Stimulated activated CD8-positive, alpha-beta memory T cell treated with anti-CD3 and anti-CD28 coated beads, Interleukin-2, amount 100 ng/mL, for 1 hour (primary cell): ENCODE measurements at places on chromosomes 3 and 15.

- no peak for DNase-seq
These were observed 1.9 kb upstream of the WNT7A start for GRCh38 chr3:13881536-13882410.

GRCh38 chr3:10926811-10927521 lies 65.6 kb upstream of the SLC6A1 start:
- DNase-seq: no peak

DNA sequence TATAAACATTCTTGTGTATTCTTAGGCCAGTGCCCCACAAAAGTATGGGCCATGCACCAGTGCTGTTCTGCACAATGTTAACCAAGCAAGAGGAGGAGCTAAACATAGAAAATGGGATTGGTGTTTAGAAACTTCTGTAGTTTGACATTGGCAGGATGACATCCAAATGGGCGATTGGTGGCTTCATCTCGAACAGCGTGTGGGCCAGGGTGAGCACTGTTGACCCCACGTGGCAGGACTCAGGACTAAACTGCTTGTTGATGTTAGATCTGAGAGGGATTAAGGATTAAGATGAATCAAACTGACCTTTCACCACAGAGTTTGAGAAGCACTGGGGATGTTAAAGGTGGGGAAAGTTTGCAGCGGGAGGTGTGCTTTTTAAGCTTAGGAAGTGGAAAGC lies 31.9 kb downstream of the ZNF710 start:
- no peak for DNase-seq

- DNase-seq: no peak
These were observed 281.0 kb upstream of the TBL1XR1 start for GRCh38 chr3:177478170-177478867.

DNA sequence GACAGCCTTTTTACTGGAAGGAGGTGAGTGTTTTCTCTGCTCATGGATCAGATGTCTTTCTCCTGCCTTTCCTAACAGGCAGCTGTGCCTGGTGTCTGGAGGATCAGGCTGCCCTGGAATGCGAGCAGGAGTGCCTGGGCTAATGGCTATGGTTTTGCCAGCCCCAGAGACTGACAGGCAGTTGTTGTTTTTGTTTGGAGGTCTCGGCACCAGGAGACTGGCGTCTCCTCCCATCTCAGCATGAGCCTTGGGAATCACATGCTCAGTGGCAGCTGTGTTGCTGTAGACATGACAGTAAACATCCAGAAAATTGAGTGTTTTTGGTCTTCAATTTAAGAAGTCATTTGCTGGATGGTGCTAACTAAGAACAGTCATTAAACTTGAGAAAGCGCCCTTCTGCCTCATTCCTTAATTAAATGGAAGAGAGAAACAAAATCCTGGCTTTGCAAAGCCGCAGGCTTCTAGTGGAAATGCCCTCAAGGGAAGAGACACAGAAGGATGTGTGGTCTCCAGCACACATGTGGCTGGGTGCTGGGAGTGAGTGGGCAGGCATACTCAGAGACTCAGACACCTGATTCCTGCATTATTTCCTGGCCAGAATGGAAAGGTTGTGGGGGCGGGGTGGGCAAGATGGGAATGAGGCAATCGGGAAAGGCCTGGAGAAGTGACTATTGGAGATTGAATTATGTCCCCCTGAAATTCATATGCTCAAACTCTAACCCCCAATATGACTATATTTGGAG lies 97.0 kb upstream of the NMNAT3 start:
- no peak for DNase-seq

GRCh38 chr3:114427285-114428043 lies 133.6 kb downstream of the TIGIT start:
- no peak for DNase-seq

GRCh38 chr3:64019271-64019670 lies 4.0 kb downstream of the PSMD6 start:
- no peak for DNase-seq

DNA sequence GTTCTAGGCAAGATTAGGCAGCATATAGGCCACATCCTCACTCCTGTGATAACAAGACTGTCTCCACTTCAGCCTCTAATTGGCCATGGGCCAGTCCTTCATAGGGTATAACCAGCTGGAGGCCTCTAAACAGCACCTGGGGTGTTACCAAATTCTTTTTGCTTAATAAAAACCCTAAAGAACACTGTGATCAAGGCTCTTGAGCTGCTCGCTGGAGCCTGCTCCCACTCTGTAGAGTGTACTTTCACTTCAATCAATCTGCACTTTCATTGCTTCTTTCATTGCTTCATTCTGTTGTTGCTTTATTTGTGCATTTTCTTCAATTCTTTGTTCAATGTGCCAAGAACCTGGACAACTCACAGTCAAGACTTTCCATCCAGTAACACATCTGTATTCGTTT lies 36.2 kb upstream of the TOPBP1 start:
- no peak for DNase-seq

- DNase-seq: peak; percentile 6
These were observed 293.5 kb upstream of the SUCLG2 start for GRCh38 chr3:67947808-67948508.

DNA sequence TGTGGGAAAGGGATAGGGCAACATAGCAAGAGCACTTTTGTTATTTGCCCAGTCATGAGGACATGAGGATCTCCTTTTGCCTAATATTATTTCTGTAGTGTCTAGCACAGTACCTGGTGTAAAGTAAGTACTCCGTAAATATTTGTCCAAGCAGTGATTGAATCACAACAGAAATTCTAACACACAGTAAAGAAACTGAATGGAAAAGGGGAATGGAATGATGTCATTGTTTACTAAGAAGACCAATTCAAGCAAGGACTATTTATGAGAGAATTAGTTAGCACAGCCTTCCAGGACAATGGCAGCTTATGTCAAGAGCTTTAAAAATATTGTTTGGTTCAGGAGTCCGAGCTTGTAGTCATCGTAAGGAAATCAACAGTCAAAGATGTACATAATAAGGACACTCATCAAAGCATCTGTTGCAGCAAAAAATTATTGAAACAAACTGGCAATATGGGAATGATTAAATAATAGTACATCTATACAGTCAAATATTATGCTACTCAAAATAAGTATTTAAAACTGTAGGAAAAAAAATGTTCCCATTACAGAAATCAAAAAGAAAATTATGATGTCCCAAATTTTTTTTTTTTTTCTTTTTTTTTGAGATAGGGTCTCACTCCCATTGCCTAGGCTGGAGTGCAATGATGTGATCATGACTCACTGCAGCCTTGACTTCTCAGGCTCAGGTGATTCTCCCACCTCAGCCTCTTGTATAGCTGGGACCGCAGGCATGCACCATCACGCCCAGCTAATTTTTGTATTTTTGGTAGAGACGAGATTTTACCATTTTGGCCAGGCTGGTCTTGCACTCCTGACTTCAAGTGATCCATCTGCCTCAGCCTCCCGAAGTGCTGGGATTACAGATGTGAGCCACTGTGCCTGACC lies 17.9 kb downstream of the CAPN7 start:
- no peak for DNase-seq

- no peak for DNase-seq
These were observed 42.1 kb downstream of the SEMA3G start for GRCh38 chr3:52402706-52403270.

- no peak for DNase-seq
These were observed 104.4 kb upstream of the GOLGA6L6 start for GRCh38 chr15:20645956-20646355.

DNA sequence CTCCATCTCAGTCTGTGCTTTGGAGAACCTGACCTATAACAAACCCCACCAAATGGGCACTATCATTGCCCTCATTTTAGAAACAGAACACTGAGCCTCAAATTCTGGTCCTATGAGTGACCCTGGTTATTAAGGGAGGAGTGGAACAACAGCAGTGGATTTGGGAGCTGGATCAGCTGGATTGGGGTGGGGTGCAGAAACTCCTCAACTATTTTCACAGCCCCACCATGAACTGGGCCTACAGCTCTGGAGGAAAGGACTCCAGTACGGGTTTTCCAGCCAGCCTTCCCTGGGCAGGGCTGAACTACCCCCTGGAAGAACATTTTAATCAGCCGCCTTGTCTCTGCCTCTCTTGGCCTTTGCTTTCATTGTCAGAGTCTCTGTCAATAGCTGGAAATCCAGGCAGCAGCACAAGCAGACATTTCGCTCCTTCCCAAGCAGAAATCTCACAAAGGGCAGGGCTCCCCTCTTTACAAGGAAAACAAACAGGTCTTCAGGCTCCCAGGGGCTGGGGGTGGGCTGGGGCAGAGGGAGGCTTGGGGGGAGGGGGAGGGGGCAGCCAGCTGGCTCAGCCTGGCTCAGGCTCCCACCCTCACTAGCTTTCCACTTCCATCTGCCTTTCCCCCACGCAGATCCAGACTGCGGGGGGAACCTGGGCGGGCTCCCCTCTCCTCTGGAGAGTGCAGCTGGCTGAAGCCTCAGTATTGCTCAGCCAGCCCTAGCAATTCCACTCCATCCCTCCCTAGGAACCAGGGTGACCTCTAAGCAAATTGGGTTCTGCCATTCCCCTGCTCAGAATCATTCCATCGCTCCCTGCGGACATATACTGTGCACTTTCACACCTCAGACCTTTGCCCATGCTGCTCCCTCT lies 13.7 kb upstream of the TLE3 start:
- DNase-seq: no peak

- DNase-seq: no peak
These were observed 108.4 kb downstream of the GHSR start for GRCh38 chr3:172339892-172340291.

DNA sequence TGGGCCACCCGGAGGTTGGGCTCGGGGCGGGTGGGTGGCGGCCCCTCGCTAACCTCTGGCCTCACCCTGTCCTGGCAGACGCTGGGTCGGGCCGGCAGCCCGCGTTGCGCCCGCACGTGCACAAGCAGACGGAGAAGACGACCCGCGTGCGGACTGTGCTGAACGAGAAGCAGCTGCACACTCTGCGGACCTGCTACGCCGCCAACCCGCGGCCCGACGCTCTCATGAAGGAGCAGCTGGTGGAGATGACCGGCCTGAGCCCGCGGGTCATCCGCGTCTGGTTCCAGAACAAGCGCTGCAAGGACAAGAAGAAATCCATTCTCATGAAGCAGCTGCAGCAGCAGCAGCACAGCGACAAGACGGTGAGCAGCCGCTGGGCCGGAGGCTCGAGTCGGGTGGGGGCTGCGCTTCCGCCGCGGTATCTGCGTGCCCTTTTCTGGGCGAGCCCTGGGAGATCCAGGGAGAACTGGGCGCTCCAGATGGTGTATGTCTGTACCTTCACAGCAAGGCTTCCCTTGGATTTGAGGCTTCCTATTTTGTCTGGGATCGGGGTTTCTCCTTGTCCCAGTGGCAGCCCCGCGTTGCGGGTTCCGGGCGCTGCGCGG lies 3.7 kb downstream of the ISL2 start:
- no peak for DNase-seq

- DNase-seq: no peak
These were observed 35.4 kb upstream of the RBMS3 start for GRCh38 chr3:29245441-29245840.

DNA sequence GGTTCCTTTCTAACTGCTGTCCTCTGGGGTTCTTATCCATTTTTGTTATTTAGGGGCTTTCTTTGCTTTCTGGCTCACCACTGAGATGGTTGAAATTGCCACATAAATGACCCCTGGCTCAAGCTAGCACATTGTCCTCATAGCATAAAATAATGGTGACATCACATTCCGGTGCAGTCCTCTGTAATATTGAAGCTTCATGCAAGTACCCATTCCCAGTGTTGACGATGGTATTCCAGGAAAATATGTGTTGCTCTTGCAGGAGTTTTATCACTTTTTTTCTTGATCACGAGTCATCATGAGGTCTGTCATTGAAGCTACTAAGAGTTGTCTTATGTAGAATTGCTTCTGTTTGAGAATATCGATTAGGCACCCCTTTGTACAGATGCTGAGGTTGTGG lies 56.1 kb downstream of the CRTC3 start:
- DNase-seq: no peak

DNA sequence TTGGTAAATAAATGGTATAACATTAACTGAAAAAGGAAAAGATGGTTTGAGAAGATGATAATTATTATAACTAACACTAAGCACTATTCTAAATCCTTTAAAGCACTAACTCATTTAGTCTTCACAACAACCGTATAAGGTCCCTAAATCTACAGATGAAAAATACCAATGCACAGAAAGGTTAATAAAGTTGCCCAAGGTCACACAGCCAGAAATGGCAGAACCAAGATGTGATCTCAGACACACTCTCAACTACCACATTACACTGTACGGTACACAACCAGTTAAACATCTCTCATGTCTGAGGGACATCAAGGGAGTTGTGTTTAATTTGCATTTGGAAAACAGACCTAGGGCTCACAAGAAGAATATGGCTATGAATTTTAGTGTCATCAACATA lies 23.1 kb downstream of the RAB27A start:
- no peak for DNase-seq
